ENCODE measurements at places on chromosomes 6 and 20.

GRCh38 chr6:73722318-73723060 lies 26.5 kb downstream of the CD109 start:
- no peak for DNase-seq

DNA sequence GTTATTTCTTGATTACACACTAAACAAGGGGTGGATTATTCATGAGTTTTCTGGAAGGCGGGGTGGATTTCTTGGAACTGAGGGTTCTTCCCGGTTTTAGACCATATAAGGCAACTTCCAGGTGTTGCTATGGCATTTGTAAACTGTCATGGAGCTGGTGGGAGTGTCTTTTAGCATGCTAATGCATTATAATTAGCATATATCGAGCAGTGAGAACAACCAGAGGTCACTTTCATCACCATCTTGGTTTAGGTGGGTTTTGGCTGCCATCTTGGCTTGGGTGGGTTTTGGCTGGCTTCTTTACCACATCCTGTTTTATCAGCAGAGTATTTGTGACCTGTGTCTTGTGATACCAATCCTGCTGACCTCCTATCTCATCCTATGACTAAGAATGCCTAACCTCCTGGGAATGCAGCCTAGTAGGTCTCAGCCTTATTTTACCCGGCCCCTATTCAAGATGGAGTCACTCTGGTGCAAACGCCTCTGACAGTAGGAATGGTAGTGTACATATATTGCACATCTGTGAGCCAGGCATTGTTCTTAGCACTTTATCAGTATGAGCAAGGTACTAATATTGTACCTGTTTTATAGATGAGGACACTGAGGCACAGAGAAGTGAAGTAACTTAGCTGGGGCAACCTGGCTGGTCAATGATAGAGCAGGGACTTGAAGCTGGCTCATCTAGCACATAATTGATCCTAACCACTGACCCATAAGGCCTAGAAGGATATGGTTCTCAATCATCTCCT lies 203.7 kb downstream of the NFATC2 start:
- DNase-seq, result no peak

DNA sequence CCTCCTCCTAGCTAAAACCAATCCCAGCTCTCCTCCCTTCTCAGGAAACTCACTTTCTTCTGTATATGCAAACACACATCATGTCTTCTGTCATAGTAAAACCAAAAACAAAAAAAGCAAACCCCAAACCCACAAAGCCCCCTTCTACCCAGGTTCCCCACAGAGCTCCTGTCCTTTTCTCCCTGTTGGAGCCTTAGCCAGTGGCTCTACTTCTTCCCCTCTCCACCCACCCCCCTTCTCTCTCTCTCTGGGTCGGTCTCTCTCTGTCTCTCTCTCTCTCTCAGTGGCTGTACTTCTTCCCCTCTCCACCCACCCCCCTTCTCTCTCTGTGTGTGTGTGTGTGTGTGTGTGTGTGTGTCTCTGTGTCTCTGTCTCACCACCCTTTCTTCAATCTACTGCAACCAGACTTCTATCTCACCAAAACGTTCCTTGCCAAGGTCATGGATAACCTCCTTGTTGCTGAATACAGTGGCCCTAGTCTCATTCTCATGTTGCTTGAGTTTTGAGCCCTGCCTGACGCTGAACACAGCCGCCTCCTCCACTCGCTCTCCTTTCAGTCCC lies 8.7 kb upstream of the OSER1 start:
- no peak for DNase-seq

DNA sequence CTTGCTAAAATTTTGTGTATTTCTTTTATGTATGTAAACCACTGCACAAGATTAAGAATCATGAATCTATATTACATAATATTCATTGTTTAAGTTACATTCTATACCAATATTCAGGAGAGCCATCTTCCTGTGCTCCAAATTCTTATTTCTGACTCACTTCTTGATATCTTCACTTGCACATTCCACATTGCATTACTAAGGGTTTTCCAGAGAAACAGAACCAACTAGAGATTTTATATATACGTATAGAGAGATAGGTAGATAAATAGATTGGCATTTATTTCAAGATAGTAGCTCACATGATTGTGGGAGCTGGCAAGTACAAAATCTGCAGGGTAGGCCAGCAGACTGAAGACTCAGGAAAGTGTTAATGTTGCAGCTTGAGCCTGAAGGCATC lies 222.2 kb upstream of the PRSS16 start:
- DNase-seq, result no peak

GRCh38 chr6:1027109-1027794 lies 284.6 kb upstream of the FOXQ1 start:
- no peak for DNase-seq

- peak; percentile 26 for DNase-seq
These were observed 1.7 kb upstream of the ZKSCAN8 start for GRCh38 chr6:28139860-28140543.

GRCh38 chr20:20212675-20213096 lies 155.2 kb upstream of the INSM1 start:
- no peak for DNase-seq

DNA sequence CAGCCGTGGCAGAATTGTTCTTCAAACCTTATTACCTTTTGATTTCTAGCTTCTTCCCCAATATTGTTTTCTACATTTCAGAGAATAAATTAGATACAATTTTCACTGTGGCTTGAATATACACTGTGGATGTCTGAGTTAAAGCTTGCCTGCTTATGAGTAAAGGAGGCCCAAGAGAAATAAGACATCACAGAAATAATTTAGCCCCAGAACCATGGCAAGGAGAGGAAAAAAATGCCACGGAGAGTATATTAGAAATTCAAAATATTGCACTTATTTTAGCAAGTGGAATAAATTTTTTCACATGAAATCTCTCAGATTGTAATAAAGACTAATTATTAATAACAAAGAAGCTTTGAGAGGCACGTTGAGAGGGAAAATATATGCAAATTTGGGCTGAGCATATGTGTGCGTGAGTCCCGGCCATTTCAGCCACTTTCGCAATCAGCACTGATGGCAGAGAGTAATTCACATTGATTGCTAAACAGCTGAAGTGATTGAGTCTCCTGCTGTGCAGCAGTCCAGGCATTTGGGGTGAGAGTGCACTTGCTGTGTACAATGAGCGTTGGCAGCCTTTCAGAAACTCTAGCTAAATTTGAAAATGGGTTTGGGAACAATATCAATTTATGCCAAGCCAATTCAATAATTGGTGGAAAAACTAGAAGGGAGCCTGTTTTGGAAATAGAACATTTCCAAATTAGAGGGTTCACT lies 596.0 kb downstream of the EPM2A start:
- no peak for DNase-seq

- DNase-seq, result no peak
These were observed 78.2 kb upstream of the ARID1B start for GRCh38 chr6:156699017-156699421.

DNA sequence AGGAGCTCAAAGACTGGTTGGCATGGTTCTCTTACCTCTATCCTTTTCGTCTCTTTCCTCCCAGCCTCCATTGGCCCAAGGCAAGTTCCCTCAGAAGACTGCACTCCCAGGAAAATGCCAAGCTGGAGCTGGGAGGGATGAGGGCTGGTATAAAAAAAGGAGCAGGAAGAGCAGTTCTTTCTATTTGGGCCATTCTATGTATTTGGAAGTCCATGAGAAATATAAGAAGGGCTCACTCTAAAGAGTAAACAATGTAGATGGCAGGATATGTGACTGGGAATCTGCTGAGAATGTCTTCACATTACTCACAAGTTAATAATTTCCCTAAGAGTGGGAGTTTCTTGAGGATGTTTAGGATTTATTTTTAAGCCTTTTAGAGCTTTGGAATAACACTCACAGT lies 36.6 kb upstream of the ADTRP start:
- DNase-seq, result no peak

- no peak for DNase-seq
These were observed 21.9 kb downstream of the TREML1 start for GRCh38 chr6:41132254-41132653.

DNA sequence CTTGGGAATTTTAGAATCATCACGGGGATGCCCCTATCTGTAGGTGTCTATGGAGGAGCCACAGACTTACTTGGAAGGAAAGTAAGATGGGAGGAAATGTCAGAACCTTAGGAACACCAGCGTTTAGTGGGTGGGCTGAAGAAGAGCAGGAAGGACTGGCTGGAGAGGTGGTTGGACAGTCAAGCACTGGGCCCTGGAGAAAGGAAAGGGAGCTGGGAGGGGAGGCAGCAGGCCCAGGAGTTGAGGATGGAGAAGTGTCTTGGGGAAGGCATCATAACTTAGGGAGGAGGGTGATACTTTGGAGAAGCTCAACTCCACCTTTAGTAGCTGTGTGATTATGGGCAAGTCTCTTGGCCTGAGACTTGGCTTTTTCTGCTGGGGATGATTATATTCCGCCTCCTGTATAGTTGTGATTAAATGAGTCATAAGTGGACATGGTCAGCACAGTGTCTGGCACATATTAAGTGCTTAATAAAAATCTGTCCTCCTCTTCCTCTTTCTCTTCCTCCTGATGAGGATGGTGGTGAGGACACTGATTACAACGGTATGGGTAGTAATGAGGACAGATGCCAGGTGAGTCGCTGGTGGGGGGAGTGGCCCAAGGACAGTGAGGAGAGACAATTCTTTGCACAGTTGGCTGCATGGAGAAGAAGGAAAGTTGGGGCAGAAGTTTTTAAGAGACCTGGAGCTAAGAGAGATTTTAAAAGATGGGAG lies 125.7 kb downstream of the TOX2 start:
- DNase-seq, result no peak

- no peak for DNase-seq
These were observed 107.2 kb upstream of the CENPW start for GRCh38 chr6:126232671-126233070.

DNA sequence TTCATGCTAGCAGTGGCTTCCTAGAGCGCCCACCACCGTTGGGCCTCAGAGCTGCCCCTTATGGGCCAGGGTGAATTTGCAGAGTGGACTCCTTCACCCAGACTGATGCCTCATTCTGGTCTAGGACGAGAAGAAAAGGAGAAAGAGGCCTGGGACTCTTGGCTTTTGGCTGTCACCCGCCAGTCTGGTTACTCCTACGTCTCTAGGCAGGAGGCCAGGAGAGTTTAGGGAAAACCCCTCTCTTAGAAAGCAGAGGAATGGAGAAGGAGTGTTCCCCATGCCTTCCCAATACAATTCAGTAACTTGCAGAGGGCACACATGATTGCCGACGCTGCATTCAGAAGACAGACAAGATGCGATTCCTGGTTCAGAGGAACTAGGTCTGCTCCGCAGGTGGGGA lies 70.1 kb downstream of the CDC5L start:
- DNase-seq, result no peak

DNA sequence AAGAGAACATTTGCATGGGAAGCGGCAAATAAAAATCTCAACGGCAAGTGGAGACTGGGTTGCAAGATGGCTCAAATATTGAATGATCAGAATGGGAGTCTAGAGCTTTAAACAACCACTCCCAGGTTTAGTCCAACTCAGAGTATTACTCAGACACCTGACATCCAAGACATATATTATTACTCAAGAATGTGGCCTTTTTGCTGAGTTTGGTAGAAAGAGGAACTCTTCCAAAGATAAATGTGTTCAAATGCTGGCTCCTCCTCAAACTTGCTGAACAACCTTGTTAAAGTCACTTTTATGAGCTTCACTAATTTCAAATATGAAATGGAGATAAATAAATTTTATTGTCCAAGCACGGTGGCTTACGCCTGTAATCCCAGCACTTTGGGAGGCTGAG lies 77.8 kb downstream of the ESR1 start:
- no peak for DNase-seq

DNA sequence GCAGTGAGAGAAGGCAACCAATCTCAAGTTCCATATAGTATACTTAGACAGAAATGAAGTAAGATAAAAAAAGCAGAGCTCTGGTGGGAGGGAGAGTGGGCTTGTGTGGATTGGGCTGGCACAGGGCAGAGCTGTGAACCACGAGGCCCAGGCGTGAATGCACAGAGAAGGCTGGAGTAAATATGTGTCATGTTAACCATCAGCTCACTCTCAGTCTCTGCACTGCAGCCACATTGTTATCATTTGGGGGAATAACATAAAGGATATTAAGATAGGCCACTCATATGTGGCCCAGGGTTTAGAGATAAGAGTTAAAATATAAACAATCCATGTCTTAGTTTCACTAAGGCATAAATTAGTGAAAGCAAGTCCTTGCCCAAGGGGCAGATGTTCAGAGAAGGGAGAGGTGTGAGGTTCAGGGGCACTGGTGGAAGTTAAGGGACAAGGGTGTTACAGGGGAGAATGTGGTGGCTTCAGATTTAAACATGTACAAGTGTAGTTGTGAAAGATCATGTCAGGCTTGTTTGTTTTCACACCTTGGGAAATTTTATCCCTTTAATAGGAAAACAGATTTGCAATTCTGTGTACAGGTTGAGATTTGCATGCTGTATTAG lies 14.4 kb downstream of the GMPR start:
- peak; percentile 10 for DNase-seq

GRCh38 chr6:63391203-63391970 lies 71.6 kb upstream of the LGSN start:
- DNase-seq, result no peak

All from hematopoietic multipotent progenitor cell treated with erythropoietin and hydrocortisone succinate and interleukin-3 and kit ligand, for 17 days (in vitro differentiated cells).